ENCODE measurements at places on chromosomes 4 and X.
A peak's percentile ranks its signal among the peaks of the same experiment; 100 is the strongest.

DNA sequence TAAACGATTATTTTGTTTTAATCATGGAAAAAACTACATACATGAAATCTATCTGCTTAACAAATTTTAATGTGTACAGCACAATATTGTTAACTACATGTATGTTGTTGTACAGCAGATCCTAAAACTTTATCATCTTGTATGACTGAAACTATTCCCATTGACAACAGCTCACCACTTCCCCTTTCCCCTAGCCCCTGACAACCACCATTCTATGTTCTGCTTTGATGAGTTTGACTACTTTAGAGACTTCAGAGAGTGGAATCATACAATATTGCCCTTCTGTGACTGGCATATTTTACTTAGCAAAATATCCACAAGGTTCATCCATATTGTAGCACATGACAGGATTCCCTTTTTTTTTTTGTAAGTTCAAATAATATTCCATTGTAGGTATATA is 185.9 kb downstream of the CFAP299 start:
- DNase-seq = no peak

DNA sequence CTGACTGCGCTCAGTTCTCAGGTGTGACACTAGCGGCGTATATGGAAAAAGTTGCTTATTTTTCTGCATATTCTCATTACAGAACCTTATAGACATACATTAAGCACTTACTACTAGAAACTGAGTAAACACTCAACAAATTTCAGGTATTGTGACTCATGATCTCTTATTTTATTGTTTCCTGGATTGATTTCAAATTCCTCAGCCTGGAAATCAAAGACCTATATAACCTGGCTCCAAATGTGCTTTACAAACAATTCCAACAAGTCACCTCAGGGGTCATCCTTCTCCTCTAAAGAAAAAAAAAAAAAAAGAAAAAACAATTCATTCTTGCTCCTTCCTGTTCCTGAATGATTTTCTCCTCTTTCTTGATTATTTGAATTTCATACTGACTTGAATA is 152.3 kb downstream of the ADAM29 start:
- no peak for DNase-seq

GRCh38 chr4:150142831-150143230 is 64.6 kb downstream of the DCLK2 start:
- DNase-seq = no peak

GRCh38 chrX:125810856-125811255 is 355.2 kb downstream of the DCAF12L2 start:
- no peak for DNase-seq

- DNase-seq = no peak
Measured at GRCh38 chr4:148831945-148832344, 389.7 kb upstream of the NR3C2 start.

- no peak for DNase-seq
Measured at GRCh38 chrX:100615005-100615404, 21.6 kb downstream of the TSPAN6 start.

DNA sequence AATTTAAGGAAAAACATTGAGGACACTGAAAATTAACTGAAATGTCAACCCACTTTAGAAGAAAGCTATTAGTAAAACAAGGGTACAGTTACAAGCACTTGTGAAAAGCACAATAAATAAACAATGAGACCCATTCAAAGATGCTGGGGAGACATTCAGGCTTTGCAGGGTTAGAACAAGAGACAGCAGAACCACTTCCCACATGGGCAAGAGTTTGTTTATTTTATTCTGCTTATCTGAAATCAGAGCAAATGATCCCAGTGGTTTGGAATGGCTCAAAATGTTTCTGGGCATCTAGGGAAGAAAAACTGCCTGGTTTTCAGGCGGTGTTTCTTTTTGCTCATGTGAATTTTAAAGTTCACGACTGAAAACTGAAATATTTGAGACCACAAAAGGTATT is 42.4 kb downstream of the PPP3CA start:
- no peak for DNase-seq

DNA sequence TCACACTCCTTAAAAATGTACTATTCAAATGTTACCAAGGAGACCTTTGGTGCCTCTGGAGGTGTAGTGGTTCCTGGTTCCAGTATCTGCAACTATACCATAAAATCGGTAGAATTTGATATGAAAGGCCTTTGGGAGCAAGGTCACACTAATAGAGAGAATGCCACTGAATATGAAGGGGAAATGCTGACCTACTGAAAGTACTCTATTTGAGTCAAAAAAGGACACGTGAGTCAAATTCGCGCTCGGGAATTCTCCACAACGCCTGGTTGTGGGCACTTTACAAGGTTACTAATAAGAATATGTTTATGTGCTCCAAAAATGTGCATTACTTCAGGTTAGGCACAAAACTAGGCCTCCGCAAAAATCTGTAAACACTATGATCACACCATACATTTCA is 39.5 kb upstream of the RELL1 start:
- DNase-seq = no peak

DNA sequence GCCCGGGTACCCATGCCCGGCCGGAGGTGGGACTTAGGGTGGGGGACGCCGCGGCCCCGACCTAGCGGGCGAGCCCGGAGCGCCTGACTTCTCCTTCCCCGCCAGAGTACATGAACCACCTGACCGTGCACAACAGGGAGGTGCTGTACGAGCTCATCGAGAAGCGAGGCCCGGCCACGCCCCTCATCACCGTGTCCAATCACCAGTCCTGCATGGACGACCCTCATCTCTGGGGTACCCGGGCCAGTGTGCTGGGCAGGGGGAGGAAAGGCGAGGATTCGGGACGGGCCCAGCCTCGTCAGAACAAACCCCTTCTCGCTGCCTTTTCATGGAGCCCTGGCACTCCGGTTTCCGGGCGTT is 622 bp downstream of the TAFAZZIN start:
- DNase-seq = peak; percentile 51

DNA sequence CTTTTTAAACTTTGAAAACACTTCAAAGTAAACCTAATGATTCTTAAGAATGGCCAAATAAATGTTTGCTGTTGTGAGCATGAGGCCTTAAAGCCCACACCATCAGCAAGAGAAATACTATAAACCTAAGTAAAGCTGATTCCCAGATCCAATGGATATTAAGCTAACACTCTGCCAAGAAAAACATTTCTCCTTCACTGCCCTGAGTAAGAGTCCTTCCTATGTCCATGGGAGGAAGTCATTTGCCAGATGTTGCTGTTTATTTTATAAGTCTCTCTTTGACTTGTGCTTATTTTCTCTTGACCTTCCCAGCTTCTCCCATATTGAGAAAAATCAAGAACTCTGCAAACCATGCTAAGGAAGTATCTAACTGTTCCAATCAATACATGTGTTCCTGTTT is 154.3 kb upstream of the EDNRA start:
- no peak for DNase-seq

DNA sequence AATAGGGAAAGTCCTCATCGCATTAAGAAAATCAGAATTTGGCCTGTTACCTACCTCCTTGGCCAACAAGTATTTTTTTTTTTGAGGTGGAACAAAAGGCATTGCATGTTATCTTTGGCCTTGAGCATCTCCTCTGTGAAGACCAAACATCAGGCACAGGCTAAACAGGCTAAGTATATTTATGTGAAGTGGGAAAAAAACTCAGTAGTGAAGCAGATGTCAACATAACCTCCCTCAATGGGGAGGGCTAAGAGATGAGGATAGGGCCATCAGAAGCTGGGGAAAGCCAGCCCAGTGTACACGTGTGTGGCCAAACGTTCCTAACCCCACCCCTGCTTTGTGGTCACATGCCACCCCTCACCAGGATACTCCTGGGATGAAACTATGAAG is 102.5 kb downstream of the FNIP2 start:
- DNase-seq = no peak

- DNase-seq = no peak
Measured at GRCh38 chr4:151745481-151746231, 15.2 kb downstream of the GATB start.

DNA sequence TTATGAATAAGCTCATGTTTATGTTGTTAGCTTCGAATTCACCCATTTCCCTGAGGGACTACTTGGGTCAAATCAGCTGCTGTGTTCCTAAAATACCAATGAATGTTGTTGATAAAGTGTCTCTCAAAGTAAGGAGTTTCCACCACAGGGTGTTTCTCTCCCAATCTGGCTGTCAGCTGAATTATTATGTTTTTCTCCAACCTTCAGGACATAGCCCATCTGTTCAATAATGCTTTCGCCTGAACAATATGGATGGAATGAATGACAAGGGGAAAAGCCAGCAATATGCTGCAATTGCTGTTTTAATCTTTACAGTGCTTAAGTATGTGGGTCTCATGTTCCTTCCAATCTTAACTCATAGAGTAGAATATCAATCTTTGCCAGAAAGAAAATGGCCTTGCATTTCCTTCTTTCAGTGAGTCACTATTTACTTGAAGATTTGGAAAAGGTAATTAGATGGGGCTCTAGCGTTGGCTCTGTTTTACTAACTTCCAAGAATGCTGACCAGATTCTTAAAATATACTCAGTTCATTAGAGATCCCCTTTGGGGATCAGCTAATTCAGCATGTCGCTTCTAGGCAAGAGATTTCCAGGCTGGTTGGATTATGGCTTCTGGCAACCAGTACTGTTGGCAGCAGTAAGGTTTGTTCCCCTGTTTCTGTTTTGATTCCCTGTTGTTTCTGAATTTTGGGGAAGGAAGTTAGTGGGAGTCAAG is 410.5 kb downstream of the PPP3CA start:
- DNase-seq = no peak

DNA sequence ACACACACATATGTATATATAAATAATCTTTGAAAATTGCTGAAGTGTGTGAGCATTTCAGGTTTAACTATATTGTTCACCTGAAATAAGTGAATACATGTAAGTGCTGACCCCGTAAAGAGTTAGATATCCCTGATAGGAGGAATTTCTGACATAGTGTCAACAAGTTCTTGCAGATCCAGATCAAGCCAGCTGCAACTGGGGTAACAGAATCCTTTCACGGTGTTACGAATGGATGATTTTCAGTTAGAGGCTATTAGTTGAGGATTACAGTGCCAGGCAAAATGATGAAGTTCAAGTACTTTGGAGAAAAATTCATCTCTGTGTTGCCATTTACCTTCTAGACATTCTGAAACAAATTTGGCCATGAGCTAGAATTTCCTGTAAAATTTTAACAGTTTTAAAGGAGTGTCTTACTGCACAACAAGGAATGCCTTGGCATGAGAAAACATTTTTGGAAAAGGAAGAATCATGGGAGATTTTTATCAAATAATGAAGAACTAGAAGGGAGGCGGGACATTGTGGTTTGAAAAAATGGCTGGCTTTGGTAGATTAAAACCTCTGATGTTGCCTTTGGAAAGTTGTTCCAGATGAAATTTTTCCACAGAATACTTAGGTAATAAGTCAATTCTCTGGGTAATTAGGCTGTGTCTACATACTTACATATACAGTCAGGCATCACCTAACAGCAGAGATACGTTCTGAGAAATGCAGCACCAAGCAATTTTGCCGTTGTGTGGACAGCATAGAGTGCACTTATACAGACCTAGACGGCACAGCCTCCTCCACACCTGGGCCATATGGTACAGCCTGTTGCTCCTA is 84.4 kb upstream of the FAT1 start:
- no peak for DNase-seq

GRCh38 chrX:21958916-21959315 is 18.4 kb downstream of the SMS start:
- DNase-seq = no peak

DNA sequence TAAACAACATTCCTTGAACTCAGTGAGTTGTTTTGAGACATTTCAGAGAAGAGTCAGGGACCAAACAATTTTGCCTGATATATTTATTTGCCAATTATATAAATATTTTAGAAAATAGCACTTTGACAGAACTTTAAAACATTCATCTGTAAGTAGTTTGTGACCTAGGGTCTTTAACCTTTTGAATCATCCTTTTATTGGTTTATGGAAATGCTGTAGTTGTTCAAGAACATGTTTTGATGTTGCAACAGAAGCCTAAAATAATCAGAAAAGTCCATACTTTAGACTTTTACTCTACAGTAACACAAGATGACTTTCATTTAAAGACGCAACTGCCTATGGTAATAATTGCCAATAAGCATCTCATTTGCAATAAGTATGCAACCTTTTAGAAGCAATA is 43.0 kb downstream of the CXCL1 start:
- no peak for DNase-seq

GRCh38 chr4:29560452-29560851 is 1159.7 kb upstream of the PCDH7 start:
- DNase-seq = no peak

GRCh38 chr4:574346-575161 is 1.5 kb downstream of the TMEM271 start:
- no peak for DNase-seq

DNA sequence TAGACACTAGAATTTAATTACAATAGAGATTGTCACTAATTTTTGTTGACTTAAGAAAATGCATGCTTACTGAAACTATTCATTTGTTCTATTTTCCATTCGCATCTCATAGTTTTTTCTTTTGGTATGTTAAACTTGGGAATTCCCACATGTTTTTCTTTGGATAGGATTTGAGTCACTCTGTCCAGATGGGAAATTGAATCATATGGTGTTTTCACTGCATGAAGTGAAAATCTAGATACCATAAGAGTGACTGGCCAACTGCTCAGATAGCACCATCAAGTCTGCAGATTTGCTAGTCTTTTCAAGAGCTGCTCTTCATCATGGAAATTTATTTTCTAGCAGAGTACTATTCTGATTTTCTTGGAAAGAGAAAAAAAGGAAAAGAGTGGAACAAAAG is 172.6 kb downstream of the FAM47B start:
- DNase-seq = no peak

- DNase-seq = no peak
Measured at GRCh38 chr4:13547485-13548041, 3.3 kb upstream of the NKX3-2 start.

GRCh38 chr4:98026362-98026761 is 116.9 kb downstream of the STPG2 start:
- DNase-seq = no peak

DNA sequence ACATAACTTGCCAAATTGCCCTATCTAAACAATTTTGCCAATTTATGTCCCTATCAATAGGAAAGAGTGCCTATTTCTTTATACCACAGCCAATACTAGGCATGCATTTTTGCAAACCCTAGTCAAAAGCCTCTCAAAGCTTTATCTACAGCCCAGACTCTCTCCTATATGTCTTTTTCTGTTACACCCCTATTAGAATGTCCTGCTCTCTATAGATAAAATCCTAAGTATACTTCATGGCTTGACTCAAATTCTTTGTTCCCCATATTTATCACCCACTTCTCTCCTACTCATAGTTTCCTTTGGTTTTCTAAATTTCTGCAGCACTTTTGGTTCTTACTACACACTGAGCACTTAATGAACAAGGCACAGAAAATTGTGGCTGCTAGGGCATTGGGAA is 38.0 kb downstream of the NUP62CL start:
- DNase-seq = no peak

- no peak for DNase-seq
Measured at GRCh38 chr4:116668190-116668589, 417.2 kb downstream of the TRAM1L1 start.

GRCh38 chr4:144645102-144645630 is 790 bp upstream of the HHIP start:
- no peak for DNase-seq

DNA sequence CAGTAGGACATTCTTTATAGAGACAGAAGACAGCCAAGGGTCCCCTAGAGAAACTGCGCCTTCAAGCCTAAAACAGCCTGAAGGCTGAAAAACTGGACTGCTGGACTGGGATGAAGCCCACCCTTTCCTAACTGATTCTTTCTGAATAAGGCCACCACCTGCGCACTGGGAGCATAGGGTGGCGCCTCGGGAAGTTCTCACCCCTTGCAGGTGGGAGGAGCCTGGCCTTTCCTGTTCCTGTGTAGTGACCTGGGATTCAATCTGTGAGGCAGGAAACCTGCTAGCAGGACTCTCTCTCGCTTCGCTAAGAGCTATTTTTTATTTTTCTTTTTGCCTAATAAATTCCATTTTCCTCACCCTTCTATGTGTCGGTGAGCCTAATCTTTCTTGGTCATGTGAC is 61.8 kb upstream of the KLHL13 start:
- DNase-seq = no peak
